Kidney tubule cell (primary cell): ENCODE measurements at places on chromosomes 5 and 9.

GRCh38 chr5:143635146-143635752, 176.7 kb upstream of the HMHB1 start:
- DNase-seq, result peak; percentile 36

- no peak for DNase-seq
These were observed 178.5 kb downstream of the ADAMTS12 start for GRCh38 chr5:33713136-33713765.

DNA sequence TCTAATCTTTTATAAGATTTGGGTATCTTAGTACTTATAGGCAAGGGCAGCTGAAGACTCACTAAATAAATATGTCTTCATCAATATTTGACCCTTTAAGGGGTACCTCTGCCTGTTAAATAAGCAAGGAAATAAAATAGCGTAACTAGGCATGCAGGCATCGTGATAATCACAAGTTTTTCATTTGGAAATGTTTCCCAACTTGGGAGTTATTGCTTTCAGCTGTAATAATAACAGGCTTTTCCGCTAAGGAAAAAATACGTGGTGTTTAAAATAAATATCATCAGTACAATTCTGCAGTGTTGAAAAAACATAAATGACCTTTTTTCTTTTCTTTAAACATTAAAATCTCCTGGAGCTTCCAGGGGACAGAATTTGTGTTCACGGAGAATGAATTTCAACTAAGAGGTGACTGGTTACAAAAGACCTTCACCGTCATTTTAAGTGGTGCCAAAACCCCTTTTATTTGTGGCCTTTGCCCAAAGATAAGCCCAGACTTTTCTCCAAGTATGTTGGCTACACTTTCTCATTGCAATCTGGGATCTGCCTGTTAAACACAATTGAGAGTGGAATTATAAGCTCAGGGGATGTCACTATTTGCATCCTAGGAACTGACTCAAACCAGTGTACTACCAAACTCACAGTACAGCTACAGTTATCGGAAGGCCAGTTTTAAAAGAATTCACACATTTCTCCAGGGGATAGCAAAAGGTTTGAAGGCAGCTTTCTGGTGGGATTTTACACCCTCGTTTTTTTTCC, 218.6 kb downstream of the FBXL7 start:
- DNase-seq, result no peak

DNA sequence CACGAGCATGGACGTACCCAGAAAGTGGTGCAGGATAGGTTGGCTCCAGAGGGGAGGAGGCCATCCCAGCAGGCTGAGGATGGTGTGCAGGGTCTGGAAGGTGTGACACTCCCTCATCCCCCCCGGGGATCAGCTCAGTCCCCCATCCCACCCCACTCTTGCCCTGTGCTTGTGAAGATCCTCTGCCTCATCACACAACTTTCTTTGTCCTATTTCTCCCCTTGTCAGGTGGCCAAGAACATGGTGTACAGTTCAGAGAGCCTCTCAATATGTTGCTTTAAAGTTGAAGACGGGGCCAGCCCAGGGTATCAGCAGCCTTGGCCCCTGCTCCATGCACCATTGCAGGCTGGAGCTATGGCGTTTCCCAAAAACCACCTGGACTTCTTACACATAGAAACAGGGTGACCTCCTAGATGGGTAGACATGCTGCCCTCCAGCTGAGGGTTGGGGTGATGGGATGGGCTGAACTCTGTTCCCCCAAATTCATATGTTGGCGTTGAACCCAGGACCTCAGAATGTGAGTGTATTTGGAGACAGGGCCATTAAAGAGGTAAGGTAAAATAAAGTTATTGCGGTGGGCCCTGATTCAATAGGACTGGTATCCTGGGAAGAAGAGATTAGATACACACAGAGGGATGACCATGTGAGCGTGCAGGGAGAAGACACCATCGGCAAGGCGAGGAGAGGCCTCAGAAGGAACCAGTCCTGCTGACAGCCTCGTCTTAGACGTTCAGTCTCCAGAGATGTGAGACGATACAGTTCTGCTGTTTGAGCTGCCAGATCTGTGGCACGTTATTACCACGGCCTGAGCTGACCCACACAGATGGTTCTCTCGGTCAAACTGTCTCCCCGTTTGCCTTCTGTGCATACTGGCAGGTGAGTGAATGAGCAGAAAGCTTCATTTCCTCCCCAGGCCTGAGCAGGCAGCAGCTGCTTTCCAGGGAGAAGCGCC, 272.5 kb downstream of the GADD45G start:
- DNase-seq, result no peak

- peak; percentile 66 for DNase-seq
These were observed 591.7 kb downstream of the CSNK1G3 start for GRCh38 chr5:124103671-124104070.

DNA sequence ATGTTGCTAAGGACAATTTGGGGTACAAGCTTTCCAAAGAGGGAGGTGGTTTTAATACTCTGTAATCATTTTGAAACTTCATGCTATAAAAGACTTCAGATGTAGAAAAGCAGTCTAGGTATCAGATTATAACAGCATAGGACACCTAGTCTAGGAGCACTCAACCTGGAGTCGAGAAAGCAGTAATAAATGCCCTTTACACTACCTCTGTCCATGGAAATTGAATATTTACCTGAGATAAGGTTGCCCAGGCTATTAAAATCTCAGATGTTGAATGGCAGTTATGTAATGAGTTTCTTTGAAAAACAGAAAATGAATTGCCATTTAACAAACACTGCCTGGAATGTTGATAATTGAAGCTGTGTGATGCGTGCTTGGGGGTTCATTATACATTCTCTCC, 561.8 kb upstream of the DMAC1 start:
- no peak for DNase-seq

DNA sequence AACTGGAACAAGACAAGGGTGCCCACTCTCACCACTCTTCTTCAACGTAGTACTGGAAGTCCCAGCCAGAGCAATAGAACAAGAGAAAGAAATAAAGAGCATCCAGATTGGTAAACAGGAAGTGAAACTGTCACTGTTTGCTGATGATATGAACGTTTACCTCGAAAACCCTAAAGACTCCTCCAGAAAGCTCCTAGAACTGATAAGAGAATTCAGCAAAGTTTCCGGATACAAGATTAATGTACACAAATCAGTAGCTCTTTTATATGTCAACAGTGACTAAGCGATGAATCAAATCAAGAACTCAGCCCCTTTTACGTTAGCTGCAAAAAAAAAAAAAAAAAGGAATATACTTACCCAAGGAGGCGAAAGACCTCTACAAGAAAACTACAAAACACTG, 306.6 kb downstream of the PLK2 start:
- no peak for DNase-seq

GRCh38 chr5:179791881-179792611, 1.7 kb upstream of the LTC4S start:
- DNase-seq, result no peak

DNA sequence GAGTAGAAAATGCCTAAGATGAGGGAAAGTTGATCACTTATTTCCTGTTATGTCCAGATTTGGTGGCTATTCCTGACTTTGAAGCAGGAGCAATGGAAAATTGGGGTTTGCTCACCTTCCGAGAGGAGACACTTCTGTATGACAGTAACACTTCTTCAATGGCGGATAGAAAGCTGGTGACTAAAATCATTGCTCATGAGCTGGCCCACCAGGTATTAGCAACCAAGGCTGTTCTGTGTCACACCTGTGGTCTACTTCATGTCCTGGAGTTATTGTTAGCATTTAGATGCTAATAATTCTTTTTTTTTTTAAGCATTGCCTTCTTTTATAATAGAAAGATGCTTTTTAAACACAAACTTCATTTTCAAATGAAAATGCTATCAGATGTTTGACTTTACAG, 57.9 kb downstream of the LNPEP start:
- DNase-seq, result no peak

- no peak for DNase-seq
These were observed 27.3 kb downstream of the CARNMT1 start for GRCh38 chr9:75000835-75001234.

GRCh38 chr5:76174101-76174500, 90.9 kb downstream of the SV2C start:
- DNase-seq, result no peak

DNA sequence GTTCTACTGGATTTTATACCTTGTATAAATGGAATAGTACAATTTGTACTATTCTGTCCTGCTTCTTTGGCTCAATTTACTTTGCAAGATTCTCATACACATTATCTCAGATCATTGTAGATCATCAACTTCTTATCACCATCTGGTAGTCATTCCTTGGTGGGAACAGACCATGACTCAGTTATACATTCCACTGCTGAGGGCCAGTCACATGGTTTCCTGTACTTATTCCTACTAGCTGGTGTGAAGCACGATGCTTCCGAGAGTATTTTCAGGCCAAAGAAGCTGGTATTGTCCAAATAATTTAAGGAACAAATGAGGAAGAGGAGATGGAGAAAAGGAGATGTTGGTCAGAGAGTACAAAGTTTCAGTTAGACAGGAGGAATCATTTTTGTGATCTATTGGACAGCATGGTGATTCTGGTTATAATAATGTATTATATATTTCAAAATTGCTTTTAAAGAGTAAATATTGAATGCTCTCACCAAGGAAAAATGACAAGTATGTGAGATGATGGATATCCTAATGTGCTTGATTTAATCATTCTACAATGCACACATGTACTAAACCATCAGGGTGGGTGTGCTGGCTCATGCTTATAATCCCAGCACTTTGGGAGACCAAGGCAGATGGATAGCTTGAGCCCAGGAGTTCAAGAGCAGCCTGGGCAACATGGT, 124.1 kb downstream of the SYK start:
- peak; percentile 84 for DNase-seq

GRCh38 chr5:108418197-108418596, 36.3 kb upstream of the FBXL17 start:
- no peak for DNase-seq

DNA sequence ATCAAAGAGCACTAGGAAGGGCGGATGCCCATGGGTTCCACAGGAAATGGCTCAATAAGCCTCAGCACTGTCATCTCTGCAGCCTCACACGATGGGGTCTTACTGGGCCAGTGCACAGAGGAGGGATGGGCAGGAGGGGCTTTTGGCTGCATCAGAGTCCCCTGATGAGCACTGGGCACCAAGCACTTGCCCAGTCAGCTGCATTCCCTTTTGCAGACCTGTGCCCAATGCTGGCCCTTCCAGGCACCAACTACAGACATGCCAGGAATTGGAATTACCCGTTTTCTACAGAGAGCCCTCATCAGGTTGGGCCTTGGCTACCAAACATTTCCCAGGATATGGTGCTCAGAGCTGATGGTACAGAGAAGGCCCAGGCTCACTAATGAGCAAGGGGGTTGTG, 182.5 kb downstream of the HSPA4 start:
- no peak for DNase-seq

- DNase-seq, result peak; percentile 86
These were observed 160.7 kb upstream of the DAPK1 start for GRCh38 chr9:87336914-87337333.

DNA sequence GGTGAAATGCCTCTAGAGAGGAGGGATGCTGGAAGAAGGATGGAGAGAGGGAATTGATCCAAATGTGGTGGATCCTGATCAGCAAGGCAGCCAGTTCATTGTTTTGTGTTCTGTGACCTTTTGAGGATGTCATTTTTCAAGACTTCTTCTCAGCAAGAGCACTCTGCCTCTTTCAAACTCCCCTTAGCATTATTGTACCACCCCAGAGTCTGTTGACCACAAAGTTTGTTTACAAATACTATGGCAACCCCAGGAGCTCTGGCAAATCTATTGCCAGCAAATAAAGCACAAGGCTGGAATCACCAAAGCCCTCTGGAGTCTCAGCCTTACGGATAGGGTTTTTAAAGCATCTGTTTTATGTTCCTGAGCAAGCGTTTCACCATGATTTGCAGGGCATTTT, 76.2 kb upstream of the SLC1A3 start:
- DNase-seq, result no peak

- DNase-seq, result no peak
These were observed 22.2 kb upstream of the EEIG1 start for GRCh38 chr9:128002959-128003358.

GRCh38 chr5:77629509-77630113, 8.9 kb downstream of the OTP start:
- no peak for DNase-seq

DNA sequence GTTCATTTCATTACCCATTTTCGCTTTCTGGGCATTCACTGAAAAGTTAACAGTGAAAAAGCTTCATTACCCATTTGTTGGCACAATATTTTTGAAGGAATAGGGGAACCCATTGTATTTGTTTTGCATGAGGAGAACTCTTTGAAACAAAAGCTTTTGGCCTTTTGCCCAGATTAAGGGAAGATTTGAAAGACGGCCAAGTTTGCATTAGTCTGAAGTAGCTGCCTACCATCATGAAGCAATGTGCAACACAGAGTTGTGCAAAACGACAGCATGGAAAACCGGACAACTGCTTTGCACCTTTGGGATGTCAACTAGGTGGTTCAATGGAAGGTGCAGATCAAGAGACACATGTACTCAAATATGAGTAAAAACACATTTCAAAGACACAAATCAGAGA, 84.9 kb downstream of the TRPM3 start:
- DNase-seq, result no peak

DNA sequence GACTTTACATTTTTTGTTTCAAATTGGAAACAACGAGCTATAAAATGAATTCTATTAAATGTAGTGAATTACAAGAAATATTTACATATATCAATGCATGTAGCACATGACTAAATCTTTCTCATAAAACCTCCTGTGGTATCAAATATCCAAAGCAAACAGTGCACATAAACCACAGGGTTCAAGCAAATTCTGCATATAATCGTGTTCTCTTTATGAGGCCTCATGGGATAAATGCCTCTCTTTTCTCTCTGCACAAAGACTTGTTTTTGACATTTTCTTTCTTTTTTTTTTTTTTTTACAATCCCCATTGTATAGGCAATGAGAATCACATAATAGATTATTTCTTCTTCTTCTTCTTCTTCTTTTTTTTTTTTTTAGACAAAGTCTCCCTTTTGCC, 1117.2 kb upstream of the DMAC1 start:
- DNase-seq, result no peak

GRCh38 chr9:99998866-99999265, 92.4 kb downstream of the STX17 start:
- no peak for DNase-seq

- no peak for DNase-seq
These were observed 23.2 kb downstream of the CNTFR start for GRCh38 chr9:34566322-34566721.

- DNase-seq, result no peak
These were observed 189.8 kb upstream of the MAP3K1 start for GRCh38 chr5:56625541-56625940.

DNA sequence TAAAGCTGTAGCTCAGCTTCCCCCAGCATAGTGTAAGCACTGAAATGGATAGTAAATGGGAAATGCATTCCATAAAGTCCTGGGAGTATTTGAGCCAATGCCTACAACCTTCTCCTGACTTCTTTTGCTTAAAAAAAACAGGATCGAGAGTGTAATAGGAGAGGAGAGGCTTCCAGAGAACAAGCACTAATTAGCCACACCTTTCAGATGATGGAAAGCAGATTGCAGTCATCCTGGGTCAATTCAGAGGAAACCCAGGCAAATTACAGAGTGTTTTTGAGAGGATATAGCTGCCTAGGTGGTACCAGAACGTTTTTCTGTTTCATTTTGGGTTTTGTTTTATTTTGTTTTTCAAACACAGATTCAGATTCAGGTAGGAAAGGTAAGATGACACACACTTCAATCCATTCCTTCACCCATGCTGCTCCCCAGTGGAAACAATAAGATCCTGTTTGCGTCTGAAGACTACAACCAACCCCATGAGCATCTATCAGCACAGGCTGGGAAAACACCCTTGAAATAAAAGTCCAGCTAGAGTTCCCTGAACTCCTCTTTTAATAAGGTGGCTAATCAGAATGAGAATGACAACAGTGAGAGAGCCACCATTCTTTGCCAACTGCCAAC, 95.6 kb downstream of the RFK start:
- peak; percentile 26 for DNase-seq
